ENCODE measurements at places on chromosomes 1 and 21.

DNA sequence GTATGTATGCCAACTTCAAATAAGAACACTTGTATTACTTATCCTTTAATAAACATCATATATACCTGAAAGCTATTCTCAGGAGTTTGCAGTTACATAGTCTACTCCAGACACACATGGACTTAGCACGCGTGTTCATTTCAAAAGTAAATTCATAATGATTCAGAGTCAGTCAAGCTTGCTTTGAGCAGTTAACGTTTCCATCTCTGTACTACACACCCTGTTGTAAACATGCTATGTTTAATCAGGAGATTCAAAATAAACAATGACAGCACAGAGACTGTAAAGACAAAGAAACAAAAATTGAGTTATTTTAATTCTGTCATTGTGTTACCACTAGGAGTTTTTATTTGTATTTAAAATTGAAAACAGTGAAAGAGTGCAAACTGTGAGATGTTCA lies 119.6 kb downstream of the NRIP1 start:
- DNase-seq = no peak

DNA sequence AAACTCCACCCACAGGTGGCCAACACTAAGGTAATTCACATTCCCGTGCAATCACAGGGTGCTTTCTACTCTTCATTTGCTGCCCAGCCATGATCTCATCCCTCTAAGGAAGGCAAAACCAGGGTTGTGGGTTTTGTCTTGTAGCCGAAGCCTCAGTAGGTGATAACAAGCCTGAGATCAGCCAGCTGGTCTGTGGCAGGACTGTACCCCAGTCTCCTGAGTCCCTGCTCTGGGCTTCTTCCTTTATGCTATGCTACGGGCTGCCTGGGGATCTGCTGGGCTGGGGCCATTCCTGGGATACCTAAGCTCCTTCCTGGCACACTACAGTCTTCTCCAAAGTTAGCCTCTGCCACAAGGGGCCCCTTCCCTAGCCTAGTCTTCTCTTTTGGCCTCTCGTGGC lies 9.8 kb downstream of the PPFIA4 start:
- no peak for DNase-seq

GRCh38 chr1:48697066-48697707 lies 79.5 kb downstream of the BEND5 start:
- DNase-seq = peak; percentile 34

- peak; percentile 67 for DNase-seq
Observed at GRCh38 chr1:42173155-42173933, 8.8 kb upstream of the GUCA2A start.

DNA sequence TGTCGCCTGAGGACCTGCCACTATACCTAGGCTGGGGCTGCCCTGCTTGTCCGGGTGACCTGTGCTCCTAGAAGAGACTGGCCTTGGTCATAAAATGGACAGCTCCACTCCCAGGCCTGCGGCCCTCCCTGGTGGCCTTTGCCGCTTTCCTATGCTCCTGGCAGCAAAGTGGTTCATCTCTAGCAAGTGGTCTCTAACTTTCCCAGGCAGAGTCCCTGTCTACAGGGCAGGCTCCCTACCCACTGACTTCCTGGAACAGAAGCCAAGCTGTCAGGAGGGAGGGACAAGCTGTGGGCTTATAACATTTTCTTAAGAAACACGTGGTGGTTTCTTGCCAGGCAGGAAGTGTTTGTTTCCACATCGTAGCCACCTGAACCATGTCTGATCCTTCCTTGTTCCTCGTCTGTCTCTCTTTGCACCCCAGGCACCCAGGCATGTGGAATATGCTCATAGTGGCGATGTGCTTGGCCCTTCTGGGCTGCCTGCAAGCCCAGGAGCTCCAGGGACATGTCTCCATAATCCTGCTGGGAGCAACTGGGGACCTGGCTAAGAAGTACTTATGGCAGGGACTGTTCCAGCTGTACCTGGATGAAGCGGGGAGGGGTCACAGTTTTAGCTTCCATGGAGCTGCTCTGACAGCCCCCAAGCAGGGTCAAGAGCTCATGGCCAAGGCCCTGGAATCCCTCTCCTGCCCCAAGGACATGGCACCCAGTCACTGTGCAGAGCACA lies 10.1 kb downstream of the H6PD start:
- no peak for DNase-seq

DNA sequence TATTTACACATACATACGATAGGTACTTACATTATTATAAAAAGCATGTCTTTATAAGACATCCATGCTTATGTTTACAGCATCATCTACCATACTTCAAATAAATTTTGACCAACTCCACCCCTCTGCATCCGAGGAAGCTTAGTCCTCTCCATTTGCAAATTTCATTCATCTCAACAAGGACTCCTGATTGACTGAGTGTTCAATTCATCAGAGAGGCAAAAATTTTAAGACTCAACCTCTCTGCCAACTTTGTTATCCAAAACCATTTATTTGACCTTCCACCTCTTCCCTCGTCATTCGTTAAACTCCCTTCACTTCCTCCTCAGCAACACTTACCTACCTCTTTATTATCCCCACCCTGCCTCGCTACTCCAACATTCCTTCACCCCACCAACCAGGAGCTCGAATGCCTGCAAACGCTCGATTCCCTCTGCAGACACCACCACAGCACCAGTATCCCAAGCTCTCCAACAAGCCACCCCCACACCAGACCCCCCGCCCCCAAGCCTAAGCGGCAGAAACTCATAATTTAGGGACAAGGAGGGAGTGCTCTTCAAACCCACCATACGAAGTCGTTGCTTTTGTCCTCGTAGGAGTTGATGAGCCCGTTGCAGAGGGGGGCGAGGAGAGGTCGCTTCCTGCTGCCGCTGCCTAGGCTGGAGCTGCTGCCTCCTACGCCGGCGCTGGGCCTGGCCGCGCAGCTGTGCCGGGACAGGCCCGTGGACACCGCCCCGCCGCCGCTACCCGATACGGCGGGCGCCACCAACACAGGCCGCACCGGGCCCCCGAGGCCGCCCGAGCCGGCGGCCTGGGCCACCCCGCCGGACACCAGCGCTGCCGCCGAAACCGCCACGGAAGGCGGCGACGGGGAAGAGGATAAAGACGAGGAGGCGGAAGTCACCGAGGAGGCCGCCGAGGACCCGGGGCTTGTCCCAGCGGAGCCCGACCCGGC lies 803 bp downstream of the COP1 start:
- no peak for DNase-seq

DNA sequence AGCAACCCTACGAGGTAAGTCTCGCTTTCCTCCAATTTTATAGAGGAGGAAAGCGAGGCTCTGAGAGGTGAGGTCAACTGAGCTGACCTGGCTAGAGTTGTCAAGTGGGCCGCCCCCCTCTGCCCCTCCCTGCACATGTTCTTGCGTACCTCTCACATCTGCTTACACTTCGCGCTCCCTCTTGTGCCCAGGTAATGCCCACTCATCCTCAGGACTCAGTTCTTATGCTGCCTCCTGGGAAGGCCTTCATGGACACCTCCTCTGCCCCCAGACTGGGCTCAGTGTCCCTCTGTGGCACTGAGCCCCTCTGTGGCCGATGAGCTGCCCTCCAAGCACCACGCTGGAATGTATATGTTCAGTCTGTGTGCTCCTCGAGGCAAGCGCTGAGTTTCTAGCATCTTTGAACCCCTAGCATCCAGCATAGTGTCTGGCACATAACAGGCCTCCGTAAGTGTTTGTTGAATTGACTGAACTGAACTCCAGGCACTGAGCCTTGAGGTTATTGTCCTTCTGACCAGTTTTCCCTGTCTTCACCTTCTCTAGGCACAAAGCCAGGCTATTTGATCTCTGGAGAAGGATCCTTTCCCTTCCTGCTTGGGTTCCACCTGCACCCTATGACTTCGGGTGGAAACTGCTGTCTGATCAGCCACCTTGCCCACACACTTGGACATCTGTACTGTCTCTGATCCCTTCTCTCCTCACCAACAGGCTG lies 13.5 kb downstream of the MOV10 start:
- no peak for DNase-seq

- no peak for DNase-seq
Observed at GRCh38 chr1:99674115-99675064, 28.5 kb downstream of the PALMD start.

DNA sequence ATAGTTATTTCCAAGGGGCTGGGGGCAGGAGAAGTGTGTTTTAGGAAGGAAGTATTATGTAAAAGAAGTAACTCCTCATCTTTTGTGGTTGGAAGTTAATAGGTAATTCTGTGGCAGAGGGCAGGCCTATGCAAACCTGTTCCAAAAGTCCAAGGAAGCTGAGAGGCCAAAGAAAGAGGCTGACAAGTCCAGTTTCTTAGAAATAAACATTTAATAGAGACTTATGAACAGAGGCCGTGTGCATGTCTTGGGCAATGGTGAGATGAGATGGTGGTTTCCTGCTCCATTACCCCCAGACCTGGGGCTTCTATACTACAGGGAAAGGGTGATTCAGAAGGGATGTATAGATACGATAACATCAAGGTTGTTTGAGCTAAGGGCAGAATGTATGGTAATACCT lies 7.6 kb upstream of the CA14 start:
- DNase-seq = no peak

- DNase-seq = no peak
Observed at GRCh38 chr1:20530306-20530705, 22.1 kb upstream of the FAM43B start.

- DNase-seq = no peak
Observed at GRCh38 chr1:171366816-171367215, 52.8 kb downstream of the FMO4 start.

DNA sequence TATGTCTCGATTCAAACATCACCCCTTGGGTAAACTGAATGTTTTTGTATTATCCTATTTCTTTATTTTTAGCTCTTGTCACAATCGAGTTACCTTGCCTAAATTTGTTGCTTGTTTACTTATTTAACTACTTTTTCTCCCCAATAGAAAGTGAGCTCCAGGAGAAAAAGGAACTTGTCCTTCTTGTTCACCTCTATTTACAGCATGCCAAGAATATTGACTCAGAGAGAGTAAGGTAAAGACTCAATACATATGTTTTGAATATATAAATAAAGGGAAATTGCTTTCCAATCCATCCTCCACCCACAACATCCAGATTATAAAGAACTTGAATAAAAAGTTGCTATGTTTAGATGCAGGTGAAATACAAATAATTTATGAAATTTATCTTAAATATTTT lies 107.3 kb upstream of the PDC start:
- DNase-seq = no peak

DNA sequence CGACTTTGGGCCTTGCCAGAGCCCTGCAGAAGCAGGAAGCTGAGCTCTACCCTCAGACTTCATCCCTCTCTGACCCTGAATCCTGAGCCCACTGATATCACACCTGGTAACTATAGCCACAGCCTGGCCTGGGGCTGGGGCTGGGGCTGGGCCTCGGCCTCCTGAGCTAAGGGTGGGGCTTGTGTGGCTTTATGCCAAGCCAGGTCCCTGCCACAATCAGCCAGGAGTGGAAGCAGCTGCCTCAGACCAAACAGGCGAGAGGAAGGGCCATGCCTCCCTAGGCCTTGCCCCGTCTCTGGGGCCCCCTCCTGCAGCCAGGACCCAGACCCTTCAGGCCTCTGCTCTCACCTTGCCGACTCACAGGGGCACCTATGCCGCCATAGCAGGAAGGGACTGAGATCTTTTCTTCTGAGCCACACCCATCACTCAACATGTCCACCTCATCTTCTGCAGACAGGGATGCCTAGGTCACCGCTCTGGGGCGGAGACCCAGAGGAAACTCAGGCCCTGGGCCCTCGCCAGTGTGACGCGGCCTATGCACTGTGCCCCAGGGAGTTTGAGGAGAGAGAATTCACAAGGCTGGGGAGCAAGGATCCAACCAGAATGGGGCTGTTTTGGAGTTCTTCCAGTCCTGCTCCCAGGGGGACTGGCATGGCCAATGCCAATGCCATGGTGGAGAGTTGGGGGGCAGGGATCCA lies 5.7 kb downstream of the UBXN11 start:
- no peak for DNase-seq

GRCh38 chr21:45432575-45433255 lies 27.8 kb downstream of the COL18A1 start:
- DNase-seq = no peak

DNA sequence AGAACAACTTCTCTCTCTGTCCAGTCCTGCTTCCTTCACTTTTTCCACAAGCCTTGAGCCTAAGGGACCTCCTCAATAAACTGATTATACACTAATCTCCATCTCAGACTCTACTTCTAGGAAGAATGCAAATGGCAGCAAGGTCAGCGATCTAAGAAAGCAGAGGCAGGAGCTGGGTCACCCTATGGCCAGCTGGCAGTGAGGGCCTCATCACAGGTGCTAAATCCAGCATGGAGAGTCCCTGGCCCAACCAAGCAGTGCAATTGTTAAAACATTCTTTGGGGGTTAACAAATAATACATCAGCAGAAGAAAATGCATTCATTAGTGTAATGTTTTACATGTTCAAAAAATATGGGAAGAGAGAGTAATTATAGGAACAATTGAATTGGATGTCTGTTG lies 416.0 kb downstream of the SIPA1L2 start:
- DNase-seq = no peak

- no peak for DNase-seq
Observed at GRCh38 chr1:94654459-94654858, 112.9 kb upstream of the F3 start.

GRCh38 chr21:32137931-32138330 lies 140.9 kb downstream of the MIS18A start:
- no peak for DNase-seq

DNA sequence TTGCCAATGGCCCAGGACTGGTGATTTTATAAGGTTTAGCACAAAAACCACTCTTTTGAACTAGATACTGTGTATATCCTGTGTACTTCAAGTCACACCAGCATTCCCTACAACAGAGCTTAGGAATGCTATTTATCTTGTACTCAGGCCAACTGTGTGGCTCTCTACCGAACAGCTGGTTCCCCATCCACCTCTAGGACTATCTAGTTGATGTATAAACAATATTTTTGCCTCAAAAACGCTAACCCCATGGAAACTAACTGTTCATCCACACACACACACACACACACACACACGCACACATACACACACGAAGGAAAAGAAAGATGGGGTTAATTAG lies 28.7 kb upstream of the SLC45A3 start:
- no peak for DNase-seq

DNA sequence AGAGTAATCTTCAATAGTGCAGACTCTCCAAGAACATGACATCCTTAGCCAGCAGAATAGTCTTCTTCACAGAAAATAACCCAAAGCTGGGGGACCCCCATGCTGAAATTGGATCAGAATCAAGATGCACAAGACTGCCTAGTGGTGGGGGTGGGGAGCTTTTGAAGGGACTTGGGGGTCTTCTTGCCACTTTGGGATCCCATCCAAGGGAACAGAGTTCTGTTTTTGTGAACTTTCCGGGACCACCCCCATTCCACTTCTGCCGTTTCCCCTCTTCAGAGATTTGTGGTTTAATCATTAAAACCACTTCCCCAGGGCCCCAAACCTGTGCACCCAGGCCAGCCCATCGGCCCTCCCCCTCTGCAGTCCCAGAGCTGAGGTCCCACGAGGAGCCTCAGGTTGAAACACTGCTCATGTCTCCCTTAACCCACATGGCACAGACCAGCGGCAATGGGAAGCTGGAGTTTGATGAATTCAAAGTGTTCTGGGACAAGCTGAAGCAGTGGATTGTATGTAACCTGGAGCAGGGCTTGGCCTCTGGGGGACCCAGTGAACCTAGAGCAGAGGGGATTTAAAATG lies 44.9 kb downstream of the CAPN9 start:
- DNase-seq = no peak

GRCh38 chr1:31834501-31834900 lies 18.7 kb upstream of the SPOCD1 start:
- no peak for DNase-seq

Measured in activated CD4-positive, alpha-beta T cell treated with anti-CD3 and anti-CD28 coated beads, Interleukin-2, amount 50 U/mL, for 1 hour (primary cell).